ENCODE measurements at places on chromosomes 6 and 20.
A peak's percentile ranks its signal among the peaks of the same experiment; 100 is the strongest.

DNA sequence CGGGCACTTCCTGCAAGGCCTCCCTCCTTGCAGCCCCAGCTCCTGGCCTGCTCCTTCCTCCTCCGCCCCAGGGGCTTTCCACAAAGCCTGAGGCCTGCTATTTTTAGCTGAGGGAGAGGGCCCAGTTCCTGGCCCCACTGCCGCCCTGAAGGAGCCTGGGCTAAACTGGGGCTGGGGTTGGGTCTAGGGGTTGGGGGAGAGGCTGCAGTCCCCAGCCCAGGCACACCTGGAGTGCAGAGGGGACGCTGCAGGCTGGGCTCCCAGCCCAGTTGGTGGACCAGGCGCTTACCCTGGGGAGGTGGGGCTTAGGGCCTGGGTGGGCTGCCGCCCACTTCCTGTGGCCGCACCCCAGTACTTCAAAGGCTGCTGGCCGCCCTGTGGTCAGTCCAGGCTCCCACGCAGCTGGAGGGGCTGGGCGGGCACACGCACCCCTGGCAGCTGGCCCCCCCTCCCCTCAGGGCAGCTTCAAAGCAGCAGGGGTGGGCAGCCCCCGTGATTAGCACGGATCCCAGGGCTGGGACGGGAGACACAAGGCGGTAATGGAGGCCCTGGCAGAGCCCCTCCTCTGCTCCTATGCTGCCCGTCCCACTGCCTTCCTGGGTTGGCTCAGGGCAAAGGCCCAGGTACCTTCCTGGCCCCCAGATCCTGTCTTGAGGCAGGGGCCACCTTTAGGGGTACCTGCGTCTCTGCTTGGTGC lies 7.1 kb upstream of the ABHD16B start:
- H3K4me1 ChIP-seq: peaks cover 26% of the 10 kb centered on the region
- H3K27ac ChIP-seq: no peak overlapping the region
- no peaks in the 10 kb centered on the region for H3K36me3 ChIP-seq
- H3K4me3 ChIP-seq: no peak overlapping the region

GRCh38 chr6:117506180-117506835 lies 23.8 kb downstream of the DCBLD1 start:
- no peaks in the 10 kb centered on the region for H3K4me1 ChIP-seq
- no peak overlapping the region for H3K27ac ChIP-seq
- H3K36me3 ChIP-seq: no peaks in the 10 kb centered on the region
- H3K4me3 ChIP-seq: no peak overlapping the region
- no peaks in the 10 kb centered on the region for H3K27me3 ChIP-seq
- no peak for DNase-seq

DNA sequence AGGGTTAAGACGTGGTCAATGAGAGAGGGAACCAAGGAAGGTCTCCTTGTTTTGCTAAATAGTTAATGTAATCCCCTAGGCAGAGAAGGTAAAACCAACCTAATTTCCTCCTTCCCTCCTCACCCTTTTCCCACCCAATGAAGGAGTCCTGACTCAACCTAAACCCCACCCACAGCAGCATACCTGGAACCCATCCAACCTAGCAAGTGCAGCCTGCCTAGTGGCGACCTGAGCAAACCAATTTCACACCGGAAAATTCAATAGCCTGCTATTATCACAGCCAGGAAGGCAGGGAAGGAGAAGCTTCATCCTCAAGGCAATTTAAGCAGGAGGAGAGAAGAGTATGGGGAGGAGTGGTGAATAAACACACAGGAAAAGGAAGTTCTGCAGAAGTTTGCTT lies 46.9 kb downstream of the OSTM1 start:
- H3K4me1 ChIP-seq: no peaks in the 10 kb centered on the region
- DNase-seq: no peak
- no peak overlapping the region for H3K27ac ChIP-seq
- H3K4me3 ChIP-seq: no peak overlapping the region
- H3K27me3 ChIP-seq: no peaks in the 10 kb centered on the region

DNA sequence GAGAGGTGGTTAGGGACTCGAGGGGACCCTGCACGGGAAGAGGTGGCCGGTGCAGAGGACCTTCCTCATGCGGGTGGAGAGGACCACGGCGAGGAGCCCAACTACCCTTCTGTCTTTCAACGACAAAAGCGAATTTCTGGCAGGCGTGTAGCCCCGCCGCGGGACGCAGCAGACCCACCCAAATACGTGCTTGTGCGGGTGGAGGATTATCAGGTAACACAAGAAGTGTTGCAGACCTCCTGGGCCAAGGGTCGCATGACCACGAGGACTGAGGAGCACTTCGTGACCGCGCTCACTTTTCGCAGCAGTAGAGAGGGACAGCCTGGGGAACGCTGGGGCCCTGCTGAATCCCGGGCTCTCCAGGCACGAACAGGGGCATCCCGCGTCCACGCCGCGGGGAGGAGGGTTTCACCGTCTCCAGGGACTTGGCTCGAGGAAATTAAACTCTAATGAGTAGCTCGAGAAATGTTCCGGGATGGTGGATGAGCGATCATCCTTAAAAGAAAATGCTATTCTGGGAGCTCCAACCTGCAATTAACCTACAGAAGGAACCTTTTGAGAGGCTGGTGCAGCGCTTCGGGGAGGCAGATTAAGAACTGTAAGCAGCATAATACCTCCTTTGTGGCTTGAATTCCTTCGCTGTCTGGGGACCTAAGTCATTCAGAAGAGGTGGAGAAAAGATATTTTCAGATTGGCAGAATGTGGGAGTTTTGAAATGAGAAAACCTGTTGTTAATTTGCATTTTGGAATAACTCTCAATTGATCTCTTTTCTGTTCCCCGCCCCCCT lies 804 bp downstream of the C6orf141 start:
- H3K27ac ChIP-seq: peak overlapping the region; percentile 8
- H3K4me3 ChIP-seq: peak overlapping the region; percentile 60
- DNase-seq: peak; percentile 10
- H3K36me3 ChIP-seq: no peaks in the 10 kb centered on the region
